Fibroblast of lung (primary cell): ENCODE measurements at places on chromosomes 5 and 9. TPM values are rescaled to one million over a fixed set of nuclear protein-coding genes. Genes with fewer than 3 reads are reported as not detected.

- peak; percentile 48 for DNase-seq
- H3K4me3 ChIP-seq, result no peak overlapping the region
- H3K27me3 ChIP-seq, result no peaks in the 10 kb centered on the region
These were observed 16.5 kb upstream of the SPDL1 start for GRCh38 chr5:169567079-169567478.

- H3K27me3 ChIP-seq, result no peaks in the 10 kb centered on the region
- H3K4me1 ChIP-seq, result no peaks in the 10 kb centered on the region
- H3K4me3 ChIP-seq, result no peak overlapping the region
- H3K36me3 ChIP-seq, result no peaks in the 10 kb centered on the region
- no peak for DNase-seq
These were observed 198.7 kb downstream of the NR2F1-AS1 start for GRCh38 chr5:93382188-93382825.

- no peak overlapping the region for H3K4me3 ChIP-seq
- DNase-seq, result no peak
- H3K27me3 ChIP-seq, result no peaks in the 10 kb centered on the region
- H3K36me3 ChIP-seq, result peaks cover 8% of the 10 kb centered on the region
- H3K27ac ChIP-seq, result no peak overlapping the region
- peaks cover 17% of the 10 kb centered on the region for H3K4me1 ChIP-seq
These were observed 36.4 kb upstream of the RAPGEF6 start for GRCh38 chr5:131671409-131671808.

DNA sequence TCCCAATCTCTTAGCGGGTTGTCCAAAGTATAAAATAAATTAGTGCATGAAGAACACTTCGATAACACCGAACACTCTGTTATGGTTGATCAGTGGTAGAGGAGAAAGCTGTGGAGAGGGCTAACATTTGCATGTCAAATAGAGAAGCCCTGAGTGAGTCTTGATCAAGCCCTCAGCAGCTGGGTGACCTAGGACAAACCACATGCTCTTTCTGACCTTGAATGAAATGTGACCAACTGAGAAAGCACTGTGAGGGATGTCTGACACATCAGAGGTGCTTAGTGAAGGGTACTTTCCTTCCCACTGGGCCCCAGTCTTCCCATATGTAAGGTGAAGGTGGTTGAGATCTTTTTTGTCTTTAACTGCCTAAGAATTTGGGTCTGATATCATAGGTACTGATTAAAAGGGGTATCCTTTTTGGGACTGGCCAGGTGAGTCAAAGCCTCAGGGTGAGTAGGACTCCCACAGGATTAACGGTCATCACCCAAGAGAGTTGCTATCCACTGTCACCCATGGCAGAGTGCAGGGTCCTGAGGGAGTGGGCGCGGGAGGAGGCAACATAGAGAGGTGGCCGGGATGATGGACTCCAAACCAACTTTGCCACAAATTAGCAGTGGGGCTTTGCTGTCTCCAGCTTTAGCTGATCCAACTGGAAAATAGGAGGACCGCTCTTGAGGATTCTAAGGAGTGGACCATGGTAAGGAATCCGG lies 53.5 kb downstream of the KIF4B start:
- H3K4me3 ChIP-seq, result no peak overlapping the region
- H3K36me3 ChIP-seq, result no peaks in the 10 kb centered on the region
- no peak overlapping the region for H3K27ac ChIP-seq
- no peaks in the 10 kb centered on the region for H3K27me3 ChIP-seq

DNA sequence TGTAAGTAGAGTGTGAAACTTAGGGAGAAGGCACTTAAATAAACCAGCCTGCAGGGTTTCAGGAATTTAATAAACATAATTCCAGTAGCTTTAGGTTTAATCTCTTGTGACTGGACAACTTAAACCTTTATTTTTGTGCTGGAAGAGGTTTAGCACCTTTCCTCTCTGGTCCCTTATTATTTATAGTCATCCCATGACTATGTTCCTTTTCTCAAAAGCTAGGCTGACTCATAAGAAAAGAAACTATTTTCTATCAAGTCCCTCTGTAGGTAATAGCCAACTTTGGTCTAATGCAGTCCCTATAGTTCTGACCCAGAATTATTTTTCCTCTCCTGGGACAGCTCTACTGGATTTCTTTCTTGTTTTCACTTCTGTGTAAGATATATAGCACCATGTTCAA lies 588.9 kb downstream of the NR2F1-AS1 start:
- H3K4me3 ChIP-seq, result no peak overlapping the region
- no peak overlapping the region for H3K27ac ChIP-seq
- peak; percentile 45 for DNase-seq
- H3K36me3 ChIP-seq, result no peaks in the 10 kb centered on the region

GRCh38 chr9:12689233-12689632 lies 4.0 kb upstream of the TYRP1 start:
- no peak overlapping the region for H3K4me3 ChIP-seq
- no peak overlapping the region for H3K27ac ChIP-seq
- no peak for DNase-seq
- no peaks in the 10 kb centered on the region for H3K36me3 ChIP-seq

GRCh38 chr5:173458828-173459609 lies 130.8 kb upstream of the STC2 start:
- no peak overlapping the region for H3K4me3 ChIP-seq
- DNase-seq, result peak; percentile 28
- H3K4me1 ChIP-seq, result peaks cover 21% of the 10 kb centered on the region

DNA sequence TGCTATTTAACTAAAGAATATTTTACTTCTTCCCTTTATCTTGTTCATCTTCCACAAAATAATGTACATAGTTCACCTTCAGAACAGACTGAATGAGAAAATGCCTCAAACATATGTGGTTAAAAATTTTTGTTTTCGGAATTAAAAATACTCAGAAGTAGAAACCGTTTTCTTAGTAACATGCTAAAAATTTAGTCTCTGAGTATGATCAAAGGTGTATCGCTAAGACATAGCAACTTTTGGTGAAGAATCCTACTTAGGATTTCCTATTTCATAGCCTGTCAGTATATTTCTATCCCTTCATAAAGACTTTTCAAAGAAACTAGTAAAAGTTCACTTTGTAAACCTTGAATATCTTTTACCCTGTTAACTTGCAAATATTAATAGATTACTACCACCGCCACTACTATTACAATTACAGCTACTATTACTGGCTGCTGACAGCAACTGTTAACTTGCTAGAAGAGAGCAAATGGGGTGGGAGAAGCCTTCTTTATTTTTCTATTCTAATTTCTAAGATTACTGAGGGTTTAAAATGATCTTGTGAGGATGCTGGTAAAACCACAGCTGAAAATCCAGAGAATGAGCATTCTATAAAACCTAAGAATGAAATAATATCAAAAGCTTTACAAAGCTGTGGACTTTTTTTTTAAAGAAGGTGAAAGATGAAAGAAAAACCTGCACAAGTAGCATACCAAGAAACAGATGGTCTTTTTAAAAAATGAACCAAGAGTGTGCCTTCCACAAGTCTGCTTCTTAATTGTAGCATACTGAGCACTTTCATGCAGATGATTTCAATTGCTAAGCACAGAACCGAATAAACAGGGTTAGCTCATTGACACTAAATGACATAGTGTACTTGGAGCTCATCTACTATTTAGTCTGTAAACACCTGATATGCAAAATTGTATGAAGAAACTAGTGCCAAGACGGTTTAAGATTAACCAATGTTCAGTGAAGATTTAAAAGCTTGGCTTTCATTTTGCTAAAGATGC lies 246.3 kb upstream of the EFNA5 start:
- no peaks in the 10 kb centered on the region for H3K36me3 ChIP-seq
- DNase-seq, result no peak
- no peak overlapping the region for H3K27ac ChIP-seq
- no peak overlapping the region for H3K4me3 ChIP-seq
- H3K27me3 ChIP-seq, result no peaks in the 10 kb centered on the region

DNA sequence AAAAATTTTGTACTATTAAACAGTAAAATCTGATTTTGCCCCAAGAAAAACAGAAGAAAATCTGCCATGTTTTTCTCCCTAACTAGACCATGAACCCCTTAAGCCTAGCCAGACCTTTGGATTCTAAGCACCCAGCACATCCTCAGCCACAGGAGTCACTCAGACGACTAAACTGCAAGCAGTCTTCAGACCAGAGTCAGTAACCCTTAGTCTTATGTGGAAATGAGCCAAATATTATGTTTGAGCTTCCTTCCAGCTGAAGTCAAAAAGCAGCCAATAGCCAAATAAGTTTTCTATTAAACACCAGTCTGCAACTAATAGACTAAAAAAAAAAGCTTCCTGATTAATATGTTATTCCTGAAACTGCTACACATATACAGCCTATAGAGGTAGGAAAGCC lies 47.4 kb downstream of the GOLPH3 start:
- no peaks in the 10 kb centered on the region for H3K4me1 ChIP-seq
- H3K27me3 ChIP-seq, result no peaks in the 10 kb centered on the region
- no peak overlapping the region for H3K27ac ChIP-seq

- no peak overlapping the region for H3K27ac ChIP-seq
- no peaks in the 10 kb centered on the region for H3K27me3 ChIP-seq
- no peak overlapping the region for H3K4me3 ChIP-seq
- peaks cover 15% of the 10 kb centered on the region for H3K4me1 ChIP-seq
These were observed 45.2 kb downstream of the NEK6 start for GRCh38 chr9:124302921-124303320.

GRCh38 chr9:78666818-78667414 lies 370.0 kb downstream of the PSAT1 start:
- H3K4me1 ChIP-seq, result no peaks in the 10 kb centered on the region
- no peak for DNase-seq
- H3K27ac ChIP-seq, result no peak overlapping the region
- H3K27me3 ChIP-seq, result no peaks in the 10 kb centered on the region

The SARDH gene
- 4.8 and 9.0 TPM in 2 replicates for total RNA-seq

The ATG10 gene
- 8.7 and 8.8 TPM in 2 replicates for total RNA-seq

The FOXD4 gene
- total RNA-seq, result 0.17 and 0.26 TPM in 2 replicates

The ANKRD31 gene
- 0.26 and 0.33 TPM in 2 replicates for total RNA-seq

The SPINK5 gene
- total RNA-seq, result not detected in 2 replicates

The PCDHA10 gene
- 0.26 and 0.66 TPM in 2 replicates for total RNA-seq

The TNC gene
- 457 and 560 TPM in 2 replicates for total RNA-seq

The PFN3 gene
- not detected in 2 replicates for total RNA-seq

The ANKRD18B gene
- under 0.01 and 0.17 TPM in 2 replicates for total RNA-seq

The APBA1 gene
- total RNA-seq, result 5.4 and 8.8 TPM in 2 replicates

The SLC4A9 gene
- not detected in 2 replicates for total RNA-seq
